ENCODE measurements at places on chromosomes 2 and 18.

DNA sequence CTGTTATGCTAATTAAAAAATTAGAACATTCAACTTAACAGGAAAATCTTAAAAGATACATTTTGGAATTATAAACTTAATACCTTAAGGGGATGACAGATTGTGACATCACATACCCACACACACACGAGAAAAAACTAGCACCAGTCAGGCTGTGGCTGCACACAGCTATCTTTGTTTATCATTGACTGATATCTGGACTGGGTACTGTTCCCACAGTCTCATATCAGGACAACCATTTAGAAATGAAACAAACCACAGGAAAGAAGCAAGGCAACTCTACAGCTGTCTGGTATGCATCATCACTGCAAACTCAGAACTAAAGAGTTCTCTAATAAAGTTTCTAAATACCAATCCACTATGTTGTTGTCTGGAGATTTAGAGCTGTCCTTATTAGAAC, 210.9 kb upstream of the SMAD7 start:
- no peak for DNase-seq

DNA sequence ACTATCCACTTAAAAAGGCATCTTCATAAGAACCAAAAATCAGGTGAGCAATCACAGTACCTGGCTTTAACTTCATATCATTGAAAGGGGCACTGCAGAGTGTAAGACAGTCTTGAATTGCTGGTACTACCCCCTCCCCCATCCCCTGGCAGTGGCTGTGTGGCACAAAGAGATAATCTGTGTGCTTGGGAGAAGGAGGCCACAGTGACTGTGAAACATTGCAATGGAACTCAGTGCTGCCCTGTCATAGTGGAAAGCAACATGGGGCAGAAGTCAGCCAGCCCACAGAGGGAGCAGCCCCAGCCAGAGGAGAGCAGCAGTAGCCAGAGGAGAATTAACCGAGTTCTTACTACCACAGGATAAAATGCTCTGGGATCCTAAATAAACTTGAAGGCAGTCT, 45.3 kb upstream of the UGP2 start:
- DNase-seq = no peak

DNA sequence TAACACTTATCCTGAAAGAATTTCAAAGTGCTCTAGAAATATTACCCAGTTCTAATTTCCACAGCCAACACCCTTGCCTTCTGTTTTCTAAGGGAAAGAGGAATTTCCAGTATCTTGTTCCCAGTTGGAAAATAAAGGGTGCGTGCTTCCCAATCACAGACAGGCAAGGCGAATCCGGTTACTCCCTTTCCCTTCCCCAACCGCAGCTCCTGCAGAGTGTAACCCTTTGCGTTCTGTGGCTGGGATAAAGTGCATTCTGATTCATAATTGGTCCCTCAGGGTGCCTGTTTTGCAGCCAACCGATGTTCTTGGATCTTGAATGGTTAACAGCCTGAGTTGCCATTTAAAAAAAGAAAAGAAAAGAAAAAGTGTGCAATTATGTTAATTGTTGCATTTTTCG, 40.6 kb upstream of the PGAP1 start:
- no peak for DNase-seq

- DNase-seq = no peak
These were observed 33.7 kb downstream of the MRPL33 start for GRCh38 chr2:27805180-27805579.

- no peak for DNase-seq
These were observed 84.3 kb downstream of the GATA6 start for GRCh38 chr18:22253676-22254075.

Measured in NCI-H1436 (cell line).